ELR (cell line): ENCODE measurements at places on chromosomes 13 and 19.

DNA sequence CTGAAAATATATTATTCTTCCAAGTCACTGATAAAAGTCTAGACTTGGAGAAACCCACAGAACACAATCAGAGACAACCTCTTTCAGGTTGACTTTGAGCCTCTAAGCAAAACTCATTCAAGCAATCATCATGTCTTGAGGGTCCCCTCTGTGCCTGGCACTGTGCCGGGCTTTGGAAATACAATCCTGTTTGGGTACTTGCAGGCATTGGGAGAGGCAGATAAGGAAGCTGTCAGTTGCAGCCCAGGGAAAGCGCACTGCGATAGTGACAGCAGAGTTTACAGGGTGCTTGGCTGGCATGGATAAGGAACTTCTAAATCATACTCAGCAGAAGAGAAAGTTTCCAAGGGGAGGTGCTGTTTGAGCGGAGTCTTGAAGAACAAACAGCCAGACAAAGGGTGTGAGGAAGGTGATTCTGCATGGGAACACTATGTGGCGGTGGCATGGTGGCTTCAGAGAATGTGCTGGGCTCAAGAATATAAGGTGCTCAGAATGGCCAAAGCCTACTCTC, 9.1 kb downstream of the SERP2 start:
- no peak for DNase-seq

GRCh38 chr13:59447031-59447430, 716.7 kb downstream of the DIAPH3 start:
- DNase-seq, result no peak

- DNase-seq, result peak; percentile 39
Observed at GRCh38 chr19:35704218-35704617, at the start of gene ZBTB32. TSS of gene ZBTB32 (plus strand) at chr19:35704558. CDS start at chr19:35714627, 10,069 bp downstream.

DNA sequence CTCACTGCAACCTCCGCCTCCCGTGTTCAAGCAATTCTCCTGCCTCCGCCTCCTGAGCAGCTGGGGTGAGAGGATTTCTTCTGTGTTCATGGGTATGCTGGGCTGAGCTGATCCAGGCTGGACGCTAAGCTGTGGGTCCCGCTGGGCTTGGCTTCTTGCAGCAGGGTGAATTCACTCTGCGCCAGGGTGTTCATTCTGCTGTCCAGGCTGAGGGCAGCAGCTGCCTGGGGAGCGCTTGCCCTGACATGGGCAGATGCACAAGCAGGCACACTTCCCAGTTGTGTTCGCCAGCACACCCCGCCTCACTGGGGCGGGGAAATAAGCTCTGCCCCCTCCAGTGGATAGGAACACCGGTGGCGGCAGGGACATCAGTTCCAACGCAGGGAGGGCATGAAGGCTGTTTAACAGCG, 7.3 kb upstream of the INAFM1 start:
- DNase-seq, result no peak

- no peak for DNase-seq
Observed at GRCh38 chr13:87393358-87393757, 277.8 kb upstream of the SLITRK5 start.

DNA sequence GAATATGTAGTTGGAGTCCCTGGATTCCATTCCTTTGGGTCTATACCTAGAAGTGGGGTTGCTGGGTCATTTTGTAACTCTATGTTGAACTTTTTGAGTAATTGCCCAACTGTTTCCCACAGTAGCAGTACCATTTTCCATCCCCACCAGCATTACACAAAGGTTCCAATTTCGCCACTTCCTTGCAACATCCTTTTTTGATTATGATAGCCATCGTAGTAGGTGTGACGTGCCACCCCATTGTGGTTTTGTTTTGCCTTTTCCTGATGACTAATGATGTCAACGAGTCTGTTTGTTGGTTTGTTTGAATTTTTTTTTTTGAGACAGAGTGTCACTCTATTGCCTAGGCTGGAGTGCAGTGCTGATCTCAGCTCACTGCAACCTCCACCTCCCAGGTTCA, 3.3 kb upstream of the PEX11G start:
- DNase-seq, result peak; percentile 56

DNA sequence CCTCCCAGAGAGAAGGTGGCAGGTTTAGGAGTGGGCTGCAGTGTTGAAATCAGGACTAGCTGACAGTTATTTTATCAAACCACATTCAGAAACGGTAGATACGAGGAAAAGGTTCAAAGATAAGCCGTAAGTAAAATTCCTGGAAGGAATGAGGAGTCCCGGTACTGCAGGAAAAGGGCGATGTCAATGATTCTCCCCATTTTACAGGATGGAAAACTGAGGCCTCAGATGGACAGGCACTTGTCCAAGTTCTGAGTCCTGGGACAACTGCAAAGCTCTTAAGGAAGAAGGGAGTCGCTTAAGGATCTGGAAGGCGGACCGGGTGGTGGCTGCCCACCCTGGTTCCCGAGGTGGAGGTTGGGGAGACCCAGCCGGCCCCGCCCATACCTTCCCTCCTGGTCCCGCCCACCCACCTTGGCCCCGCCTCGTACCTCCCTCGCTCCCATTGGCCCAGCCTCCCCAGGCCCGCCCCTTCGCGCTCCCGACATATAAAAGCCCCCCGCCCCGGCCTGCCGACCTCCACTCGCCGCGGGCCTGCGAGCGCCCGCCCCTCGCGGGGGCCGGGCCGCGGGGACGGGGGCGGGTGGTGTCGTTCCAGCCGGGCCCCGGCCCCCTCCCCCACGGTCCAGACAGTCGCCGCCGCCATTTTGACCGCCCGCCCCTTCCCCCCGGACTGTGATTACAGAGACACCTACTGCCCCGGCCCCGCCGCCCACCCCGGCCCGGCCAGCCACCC, 603 bp downstream of the RFX1 start:
- DNase-seq, result peak; percentile 88

DNA sequence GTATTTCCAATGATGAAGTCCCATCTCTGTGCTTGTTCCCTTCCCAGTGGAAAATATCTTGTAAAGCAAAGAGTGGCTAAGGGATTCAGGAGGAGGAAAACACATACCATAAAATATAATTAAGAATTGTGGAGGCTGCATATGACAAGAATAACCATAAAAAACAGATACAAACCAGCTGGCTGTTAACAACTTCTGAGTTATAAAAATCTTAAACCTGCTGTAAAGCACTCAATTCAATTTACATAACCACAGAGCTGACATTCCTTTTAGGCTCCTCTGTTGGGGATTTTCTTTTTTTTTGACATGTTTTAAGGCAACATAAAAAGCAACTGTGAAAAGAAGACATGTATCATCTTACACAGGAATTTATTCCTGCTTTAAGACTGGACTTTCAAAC, 207.6 kb downstream of the DACH1 start:
- DNase-seq, result no peak

DNA sequence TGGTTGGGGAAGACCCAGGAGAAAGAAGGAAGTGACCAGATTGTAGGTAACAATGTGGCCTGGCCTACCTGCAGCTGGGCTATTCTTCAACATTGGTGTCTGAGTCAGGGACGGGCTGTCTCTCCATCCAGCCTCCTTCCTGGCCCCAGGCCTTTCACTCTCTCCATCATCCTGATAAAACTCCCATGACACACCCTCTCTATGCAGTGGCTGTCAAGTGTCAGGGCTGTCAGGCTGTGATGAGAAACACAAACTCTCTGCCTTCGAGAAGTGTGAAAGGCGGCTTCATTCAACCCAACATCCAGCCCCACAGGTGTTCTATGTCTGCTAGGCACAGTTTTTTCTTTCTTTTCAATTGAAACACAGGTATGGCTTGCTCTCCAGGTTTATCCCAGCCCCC, 153.3 kb upstream of the VSTM2B start:
- no peak for DNase-seq

DNA sequence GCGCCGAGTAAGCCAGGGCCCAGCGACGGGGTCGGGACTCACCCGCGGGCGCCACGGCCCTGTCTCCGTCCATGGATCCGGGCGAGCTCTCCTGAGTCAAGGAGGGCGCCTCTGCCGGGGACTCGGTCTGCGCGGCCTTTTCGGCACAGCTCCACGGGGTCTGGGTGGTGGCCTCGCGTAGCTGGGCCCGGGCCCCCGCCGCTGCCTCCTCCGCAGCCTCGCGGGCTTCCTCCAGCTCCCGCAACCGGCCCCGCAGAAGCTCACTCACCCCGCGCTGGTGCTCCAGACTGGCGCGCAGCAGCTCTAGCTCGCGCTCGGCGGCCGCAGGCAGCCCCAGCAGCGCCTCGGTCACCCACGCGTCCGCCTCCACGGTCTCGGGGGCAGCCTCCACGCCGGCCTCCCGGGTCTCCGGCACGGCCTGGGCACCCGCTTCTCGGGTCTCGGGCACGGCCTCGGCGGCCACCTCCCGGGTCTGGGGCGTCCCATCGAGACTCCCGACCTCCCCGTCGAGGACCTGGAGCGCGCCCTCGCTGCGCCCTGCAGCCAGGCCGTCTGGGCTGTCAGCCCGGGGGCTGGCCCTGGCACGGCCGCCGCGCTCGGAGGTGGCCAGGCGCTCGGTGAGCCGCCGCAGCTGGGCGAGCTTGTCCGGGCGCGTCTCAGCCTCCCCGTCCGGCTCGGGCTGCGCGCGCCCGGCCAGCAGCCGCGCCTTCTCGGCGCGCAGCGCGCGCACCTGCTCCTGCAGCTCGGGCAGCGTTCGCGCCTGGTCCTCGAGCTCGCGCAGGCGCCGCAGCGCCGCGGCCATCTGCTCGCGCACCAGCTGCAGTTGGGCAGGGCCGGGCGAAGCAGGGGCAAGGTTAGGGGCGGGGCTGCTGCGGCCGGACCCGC, 8.4 kb downstream of the KANK3 start:
- DNase-seq, result peak; percentile 52

DNA sequence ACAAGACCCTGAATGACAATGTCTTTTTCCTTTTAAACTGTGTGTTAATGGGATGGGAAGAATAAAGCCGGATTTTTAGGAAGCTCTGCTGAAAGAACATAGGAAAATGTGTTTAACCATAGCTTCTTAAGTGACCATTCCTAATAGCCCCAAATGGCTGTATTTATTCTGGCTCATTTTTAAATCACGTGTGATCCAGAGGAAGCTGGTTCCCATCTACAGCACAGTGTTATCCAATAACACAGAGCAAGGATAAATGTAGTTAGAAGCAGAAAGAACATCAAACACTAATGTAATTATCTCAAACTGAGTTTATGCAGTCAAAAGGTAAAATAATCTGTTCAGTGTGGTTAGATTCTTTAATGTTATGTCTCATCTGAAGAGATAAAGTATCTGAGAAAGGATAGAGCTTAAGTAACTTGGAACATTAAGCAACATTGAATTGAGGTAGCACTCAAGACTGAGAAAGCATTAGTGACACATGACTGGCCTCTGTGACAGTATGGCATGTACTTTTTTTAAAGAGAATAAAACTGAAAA, 853.3 kb downstream of the GPC5 start:
- no peak for DNase-seq

DNA sequence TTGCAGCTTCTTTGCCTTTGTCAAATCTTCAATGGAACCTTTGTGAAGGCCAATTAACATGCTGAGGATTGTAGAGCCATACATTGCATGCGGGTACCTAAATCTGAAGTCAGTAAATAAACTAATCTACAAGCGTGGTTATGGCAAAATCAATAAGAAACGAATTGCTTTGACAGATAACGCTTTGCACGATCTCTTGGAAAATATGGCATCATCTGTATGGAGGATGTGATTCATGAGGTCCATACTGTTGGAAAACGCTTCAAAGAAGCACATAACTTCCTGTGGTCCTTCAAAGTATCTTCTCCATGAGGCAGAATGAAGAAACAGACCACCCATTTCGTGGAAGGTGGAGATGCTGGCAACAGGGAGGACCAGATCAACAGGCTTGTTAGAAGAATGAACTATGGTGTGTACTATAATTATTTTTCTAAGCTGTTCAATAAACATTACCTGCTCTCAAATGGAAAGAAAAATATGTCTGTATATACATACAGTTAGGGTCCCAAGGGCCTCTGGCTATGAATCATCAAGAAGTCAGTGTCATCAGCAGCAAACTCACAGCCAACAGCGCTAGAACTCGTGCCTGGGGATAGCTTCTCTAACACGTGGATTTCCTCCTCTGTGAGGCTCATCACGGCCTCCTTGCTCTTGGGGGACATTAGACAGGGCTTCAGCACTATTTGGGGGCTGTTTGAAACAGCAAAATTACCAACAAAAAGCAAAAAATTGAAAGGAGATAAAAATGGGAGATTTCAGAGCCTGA, 2.9 kb upstream of the CD70 start:
- peak; percentile 38 for DNase-seq

GRCh38 chr19:41321600-41322270, 11.8 kb downstream of the CCDC97 start:
- peak; percentile 89 for DNase-seq

GRCh38 chr13:36819739-36820090, 693 bp downstream of the RFXAP start:
- DNase-seq, result peak; percentile 60

- DNase-seq, result no peak
Observed at GRCh38 chr13:45826731-45827130, 24.8 kb downstream of the SIAH3 start.

GRCh38 chr13:89684896-89685295, 1662.6 kb upstream of the MIR17HG start:
- no peak for DNase-seq

DNA sequence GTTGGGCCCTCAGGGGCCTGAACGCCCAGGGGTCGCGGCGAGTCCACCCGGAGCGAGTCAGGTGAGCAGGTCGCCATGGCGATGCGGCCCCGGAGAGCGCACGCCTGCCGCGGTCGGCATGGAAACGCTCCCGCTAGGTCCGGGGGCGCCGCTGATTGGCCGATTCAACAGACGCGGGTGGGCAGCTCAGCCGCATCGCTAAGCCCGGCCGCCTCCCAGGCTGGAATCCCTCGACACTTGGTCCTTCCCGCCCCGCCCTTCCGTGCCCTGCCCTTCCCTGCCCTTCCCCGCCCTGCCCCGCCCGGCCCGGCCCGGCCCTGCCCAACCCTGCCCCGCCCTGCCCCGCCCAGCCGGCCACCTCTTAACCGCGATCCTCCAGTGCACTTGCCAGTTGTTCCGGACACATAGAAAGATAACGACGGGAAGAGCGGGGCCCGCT, at the start of gene CCNA1:
TSS of gene CCNA1 (plus strand) at position 390 of the 439 bp plus-strand sequence. CDS start 562 bp downstream, outside the sequence.
- peak; percentile 32 for DNase-seq

- peak; percentile 54 for DNase-seq
Observed at GRCh38 chr13:48159401-48159800, 64.5 kb upstream of the MED4 start.

GRCh38 chr19:18098891-18099622, 1.5 kb downstream of the MAST3 start:
- no peak for DNase-seq

GRCh38 chr19:30745476-30745985, 373.3 kb downstream of the ZNF536 start:
- no peak for DNase-seq

- DNase-seq, result no peak
Observed at GRCh38 chr13:37143911-37144310, 38.4 kb upstream of the CSNK1A1L start.
